ENCODE measurements at places on chromosomes 2 and 18.

DNA sequence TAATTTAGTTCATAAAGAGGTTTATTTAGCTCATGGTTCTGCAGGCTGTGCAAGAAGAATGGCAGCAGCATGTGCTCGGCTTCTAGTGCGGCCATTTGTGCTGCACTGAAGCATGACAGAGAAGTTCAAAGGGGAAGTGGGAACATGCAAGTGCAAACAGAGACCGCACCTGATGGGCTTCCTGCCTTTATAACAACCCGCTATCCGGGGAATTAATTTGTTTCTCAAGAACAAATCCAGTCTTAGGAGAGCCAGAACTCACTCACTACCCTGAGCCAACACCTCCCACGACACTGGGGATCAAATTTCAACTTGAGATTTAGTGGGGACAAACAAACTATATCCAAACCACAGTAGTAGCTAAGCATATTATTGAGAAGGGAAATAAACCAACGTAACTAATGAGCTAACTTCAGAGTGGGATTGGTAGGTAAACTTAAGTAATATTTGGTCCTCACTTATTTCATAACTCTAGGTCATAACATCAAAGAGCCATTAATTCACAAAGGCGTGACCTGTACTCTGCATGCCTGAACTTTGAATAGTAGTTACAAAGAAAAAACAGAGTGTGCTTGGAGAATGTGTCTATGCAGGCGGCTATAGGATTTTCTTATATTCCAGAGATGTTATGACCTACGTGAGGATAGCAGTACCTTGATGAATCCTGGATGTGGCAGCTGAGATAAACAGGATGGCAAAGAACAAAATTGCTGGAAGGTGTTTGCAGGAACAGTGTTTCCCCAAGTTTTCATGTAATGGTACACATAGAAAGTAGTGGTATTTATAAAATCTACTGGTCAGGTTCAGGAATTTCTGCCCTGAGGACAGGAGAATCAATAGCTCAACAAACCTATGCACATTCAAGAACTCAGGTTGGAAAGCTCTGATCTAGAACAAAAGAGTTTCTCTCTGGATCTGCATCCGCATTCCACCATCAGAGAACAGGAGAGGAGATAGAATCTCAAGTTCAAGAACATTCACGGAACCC lies 845.9 kb upstream of the ID2 start:
- DNase-seq, result peak; percentile 41

GRCh38 chr2:20168048-20168726 lies 56.7 kb downstream of the SDC1 start:
- peak; percentile 20 for DNase-seq

DNA sequence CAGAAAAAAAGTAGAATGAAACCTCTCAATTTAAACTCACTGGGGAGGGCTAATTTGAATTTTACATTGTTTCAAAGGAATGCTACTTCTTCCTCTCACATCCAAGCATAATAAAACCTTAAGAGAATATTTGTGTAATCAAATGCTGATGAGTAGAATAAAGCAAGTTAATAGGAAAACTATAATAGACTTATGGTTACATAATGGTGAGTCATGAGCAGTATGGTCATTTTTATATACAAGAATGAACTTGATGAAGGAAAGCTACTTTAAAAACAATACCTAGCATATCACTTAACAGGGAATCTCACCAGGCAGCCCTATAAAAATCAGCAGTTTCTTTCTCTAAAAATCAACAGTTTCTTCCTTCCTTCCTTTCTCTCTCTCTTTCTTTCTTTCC lies 80.3 kb downstream of the VSNL1 start:
- DNase-seq, result no peak

DNA sequence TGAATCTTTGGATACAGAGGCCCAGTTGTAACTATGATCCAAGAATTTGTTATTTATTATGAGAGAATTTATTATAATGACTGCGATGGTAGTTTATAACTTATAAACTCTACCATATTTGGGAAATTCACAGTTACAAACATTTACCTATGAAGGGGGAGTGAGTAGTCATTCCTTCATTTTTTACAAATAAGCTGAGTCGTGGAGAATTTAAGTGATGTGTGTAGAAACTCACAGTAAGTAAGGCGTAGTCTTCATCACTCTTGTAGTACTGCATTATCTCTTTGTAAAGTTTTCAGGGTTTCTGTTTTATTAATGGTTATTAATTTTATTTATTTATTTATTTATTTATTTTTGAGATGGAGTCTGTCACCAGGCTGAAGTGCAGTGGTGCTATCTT lies 13.5 kb downstream of the CREB1 start:
- DNase-seq, result no peak

- no peak for DNase-seq
Observed at GRCh38 chr18:37487400-37487867, 78.2 kb downstream of the CELF4 start.

GRCh38 chr2:96092573-96092877 lies 23.8 kb downstream of the ADRA2B start:
- no peak for DNase-seq

DNA sequence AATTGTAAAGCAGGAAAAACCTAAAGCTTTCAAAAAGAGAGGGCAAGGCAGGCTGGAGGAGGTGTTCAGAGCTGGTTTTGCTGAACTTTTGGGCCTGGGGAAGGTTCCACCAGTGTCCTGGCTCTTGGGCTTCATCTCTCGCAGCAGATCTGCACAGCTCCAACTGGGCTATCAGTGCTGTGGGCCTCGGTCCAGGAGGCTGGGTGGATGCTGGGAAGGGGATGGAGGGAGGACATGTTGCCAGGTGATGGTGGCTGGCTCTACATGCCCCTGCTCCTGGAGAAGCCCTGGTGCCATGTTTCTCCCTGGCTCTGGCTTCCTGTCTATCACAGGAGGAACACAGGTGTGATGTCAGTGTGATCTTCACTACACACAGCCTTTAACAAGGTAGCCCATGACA lies 187.1 kb downstream of the SH3RF3 start:
- DNase-seq, result no peak

DNA sequence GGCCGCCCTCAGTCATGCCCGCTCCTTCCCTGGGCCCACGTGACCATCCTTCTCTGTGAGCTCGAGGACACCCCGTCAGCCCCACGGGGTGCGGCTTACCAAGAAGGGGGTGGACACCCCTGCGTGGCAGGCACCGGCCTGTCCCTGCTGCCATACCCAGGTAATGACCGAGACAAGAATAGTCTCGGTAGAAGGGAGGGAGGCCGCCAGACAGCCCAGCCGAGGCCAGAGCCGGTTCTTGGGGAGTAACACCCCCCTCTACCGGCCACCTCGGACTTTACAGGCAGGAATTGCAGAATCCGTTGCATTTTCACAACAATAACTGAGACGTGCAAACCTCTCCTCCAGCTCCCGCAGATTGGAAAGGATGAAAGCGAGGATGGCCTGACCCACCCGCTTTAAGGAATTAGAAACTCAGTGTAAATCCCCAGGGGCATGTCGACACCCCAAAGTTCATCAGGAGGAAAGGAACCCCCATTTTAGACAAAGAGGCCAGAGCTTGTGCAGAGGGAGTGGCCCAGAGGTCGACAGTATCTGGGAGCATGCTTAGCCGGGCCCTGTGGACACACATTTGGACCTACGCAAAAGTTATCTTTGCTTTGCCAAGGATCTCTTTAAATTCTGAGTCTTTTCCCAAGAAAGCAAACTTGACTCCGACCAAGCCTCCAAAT lies 60.1 kb upstream of the GLI2 start:
- DNase-seq, result peak; percentile 83

- no peak for DNase-seq
Observed at GRCh38 chr2:73851274-73851673, 22.5 kb downstream of the STAMBP start.

Data from GM13976 (cell line).